ENCODE measurements at places on chromosomes 7 and 10.

- no peak for DNase-seq
These were observed 155.6 kb upstream of the AGR3 start for GRCh38 chr7:17037356-17037755.

DNA sequence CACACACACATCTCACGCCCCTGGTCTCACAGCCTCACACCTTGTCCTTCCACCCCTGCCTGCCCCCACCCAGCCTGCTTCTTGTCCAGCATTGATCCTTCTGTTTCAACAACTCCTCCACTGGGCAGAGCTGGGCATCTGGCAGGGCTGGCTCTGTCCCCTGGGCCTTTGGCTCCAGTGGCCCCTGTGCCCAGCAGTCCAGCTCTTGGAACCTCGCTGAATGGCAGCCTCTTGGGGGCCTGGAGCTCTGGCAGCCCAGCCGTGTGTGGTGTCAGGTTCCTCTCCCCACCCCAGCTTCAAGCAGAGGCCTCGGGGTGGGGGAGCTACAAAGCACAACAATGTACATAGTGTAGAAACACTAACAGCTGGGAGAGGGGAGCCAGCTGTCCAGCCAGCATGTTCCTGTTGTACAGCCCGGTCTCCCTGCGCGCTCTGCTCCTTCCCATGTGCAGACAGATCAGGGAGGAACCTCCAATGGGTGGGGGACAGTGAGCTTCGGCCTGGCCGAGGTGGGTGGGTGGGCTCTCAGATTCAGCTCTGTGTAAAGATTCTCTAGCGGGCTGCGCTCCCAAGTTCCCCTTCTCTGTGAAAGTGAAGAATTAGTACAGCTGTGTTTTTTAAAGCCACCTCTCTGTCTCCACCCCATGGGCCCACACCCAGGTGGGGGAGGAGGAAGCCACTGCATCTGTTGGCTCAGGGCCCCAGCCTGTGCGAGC lies 19.4 kb downstream of the ZMIZ2 start:
- DNase-seq, result no peak

DNA sequence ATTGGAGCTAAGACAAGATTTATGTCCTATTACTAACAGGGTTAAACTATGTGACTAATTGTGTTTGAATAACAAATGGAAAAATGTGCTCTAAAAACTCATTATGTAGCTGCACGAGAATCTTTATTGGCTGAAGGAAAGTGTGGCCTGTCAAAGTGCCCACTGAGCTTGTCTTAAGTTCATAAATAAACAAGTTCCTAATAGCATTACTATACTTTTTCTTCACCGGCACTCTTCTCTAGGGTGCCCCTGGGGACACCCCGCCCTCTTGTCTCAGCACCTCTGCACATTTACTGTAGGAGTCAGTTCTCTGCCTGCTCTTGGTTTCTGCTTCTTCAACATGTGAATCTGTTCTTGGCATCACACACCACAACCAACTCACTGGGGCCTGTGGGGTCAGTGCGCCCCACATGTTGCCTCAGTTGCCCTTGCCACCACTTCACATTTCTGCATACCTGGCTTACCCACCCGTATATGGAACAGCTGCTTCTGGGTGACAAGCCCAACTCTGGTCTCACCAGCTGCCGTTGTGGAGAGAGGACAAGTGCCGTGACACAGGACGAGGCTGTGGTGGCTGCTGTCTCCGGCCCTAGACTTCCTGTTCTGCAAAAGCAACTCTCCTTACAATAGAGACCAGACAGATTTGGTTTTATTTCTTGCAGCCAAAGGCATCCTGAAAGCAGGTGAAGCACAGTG lies 96.3 kb upstream of the DDC start:
- DNase-seq, result no peak

- no peak for DNase-seq
These were observed 48.8 kb upstream of the SMNDC1 start for GRCh38 chr10:110353244-110354119.

DNA sequence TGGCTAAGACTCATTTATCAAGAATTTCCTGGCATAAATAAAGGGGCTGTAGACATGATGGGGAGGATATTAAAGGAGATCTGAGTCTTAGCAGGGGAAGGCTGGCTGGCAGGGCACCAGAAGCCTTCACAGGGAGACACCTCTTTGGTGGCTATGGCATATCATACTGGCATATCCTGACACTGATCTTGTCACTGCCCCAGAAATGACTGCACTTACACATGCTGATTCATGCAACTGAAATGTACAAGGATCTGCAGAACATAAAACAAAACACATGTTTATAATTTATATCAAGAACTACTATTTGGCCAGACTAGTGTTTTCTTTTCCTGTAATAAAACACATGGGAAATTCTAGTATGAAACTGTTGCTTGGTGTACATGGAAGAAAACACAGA lies 5.5 kb upstream of the LIPN start:
- no peak for DNase-seq

DNA sequence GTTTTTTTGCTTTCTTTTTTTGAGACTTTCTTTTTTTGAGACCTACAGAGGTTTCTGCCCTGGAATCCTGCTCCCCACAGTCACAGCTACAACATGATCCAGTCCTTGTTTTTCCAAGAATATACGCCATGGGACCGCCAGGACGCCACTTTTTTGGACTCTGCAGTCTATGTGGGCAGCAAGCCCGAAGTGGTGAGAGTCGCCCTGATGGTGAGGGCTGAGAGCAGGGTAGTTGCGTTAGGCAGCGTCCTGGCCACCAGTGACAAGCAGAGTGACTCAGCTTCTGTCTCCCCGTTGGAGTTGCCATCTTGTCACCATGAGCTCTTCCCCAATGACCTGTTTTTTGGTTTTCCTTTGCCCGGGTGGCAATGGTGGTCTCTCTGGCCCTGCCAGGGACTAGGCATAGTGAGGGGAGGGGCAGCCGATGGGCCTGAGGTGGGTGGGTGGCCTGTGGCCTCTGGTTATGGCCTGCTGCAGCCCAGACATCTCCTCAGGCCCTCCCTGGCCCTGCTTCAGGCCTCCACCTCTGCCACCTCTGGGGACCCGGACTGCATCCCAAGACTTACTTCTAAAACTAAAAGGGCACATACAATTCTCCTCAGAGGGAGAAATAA lies 88.0 kb upstream of the MALRD1 start:
- DNase-seq, result no peak

- no peak for DNase-seq
These were observed 131.7 kb downstream of the GRK5 start for GRCh38 chr10:119339109-119339508.

DNA sequence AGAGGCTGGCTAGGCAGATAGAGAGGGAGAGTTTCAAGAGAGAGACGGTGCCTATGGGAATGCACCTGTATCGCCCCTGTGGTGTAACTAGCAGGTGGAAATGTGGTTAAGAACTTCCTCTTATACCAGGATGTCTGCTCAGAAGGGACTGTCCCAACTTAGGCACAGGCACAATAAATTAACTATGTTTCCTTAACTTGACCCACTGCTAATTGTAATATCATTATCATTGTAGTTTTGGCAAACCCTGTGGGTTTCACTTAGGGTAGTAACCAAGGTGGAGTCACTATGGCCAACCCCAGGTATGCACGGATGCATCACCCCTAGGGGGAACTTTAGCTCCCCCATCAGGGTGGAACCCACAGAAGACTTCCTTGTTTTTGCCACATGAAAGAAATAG lies 455.7 kb downstream of the DGKB start:
- no peak for DNase-seq
